CD4-positive, alpha-beta T cell treated with Interleukin-17A for 4 hours (primary cell): ENCODE measurements at places on chromosomes 2 and 18.

DNA sequence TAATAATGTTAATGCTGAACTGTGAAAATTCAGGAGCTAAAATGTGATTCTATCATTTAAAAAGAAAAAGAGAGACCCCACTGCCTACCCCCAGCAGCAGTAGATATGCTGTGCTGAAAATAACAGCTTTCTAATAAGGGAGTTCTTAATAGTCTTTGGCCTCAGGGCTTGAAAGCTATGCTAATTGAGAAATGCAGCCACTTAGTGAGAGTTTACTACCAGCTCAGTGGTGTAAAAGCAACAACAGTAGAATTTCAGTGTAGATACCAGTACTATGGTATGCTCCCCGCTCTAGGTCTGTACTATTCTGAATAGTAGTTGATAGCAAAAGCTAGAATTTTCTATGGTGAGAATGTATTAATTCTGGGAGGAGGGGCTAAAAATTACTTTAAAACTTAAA is 303.1 kb upstream of the VWC2L start:
- no peak for DNase-seq

- DNase-seq: no peak
These were observed 40.9 kb upstream of the C1D start for GRCh38 chr2:68103709-68104055.

DNA sequence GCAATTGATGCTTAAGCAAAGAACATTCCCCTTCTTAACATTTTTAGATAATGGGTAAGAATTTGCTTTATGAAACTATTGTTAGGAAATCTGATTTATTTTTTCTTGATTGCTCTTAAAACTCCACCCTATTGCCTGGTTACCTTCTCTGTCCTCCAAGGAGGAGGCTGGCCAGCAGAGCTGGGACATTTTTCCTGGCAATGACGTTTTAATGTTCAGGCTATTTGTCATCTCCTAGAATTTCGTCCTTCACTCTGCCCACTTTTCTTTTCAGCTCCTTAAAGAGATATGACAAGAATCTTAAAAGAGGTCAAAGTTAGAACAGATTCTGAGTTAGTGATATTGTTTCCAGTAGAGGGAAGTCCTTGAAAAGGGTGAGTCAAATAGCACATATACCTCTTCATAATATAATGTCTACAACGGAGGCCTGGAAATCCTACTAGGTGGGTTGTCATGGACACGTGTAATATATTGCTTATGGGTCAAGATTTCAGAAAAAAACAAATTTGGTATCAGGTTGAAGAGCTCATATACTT is 141.0 kb downstream of the CMPK2 start:
- DNase-seq: no peak

DNA sequence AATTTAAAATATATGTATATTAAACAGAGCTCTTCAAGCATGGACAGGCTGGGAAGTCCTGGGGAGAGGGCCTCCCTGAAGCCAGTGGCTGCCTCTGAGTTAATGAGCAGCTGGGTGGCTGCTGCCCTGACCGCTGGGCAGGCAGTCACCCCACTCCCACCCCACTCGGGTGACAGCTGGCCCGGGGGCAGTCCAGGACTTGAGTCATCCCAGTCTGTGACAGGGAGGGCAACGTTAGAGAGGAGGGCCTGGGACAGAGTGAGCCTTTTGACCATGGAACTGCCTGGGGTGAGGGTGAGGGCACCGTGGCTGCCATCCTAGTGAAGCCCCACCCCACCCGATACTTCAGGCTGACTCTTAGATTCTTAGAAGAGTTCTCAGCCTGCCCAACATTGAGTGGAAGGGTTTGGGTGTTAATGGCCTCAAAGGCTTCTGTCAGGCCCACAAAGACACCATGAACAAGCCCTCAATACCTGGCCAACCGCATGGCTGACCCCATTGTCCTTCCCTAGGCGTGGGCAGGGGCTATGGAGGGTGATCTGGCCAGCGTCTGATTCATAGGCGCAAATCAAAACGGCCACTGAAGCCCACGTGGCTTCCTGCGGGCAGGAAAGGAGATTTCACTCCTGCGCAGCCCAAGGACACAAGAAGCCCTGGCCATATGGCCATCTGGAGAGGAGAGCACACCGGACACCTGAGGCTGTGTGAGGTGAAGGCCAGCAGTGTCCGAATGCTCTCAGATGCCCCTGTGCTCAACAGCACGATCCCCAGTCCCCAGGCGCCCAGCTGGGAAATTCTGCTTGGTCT is 47.5 kb downstream of the MRPS5 start:
- DNase-seq: peak; percentile 26

- DNase-seq: no peak
These were observed 3.6 kb downstream of the IHH start for GRCh38 chr2:219056896-219057708.

DNA sequence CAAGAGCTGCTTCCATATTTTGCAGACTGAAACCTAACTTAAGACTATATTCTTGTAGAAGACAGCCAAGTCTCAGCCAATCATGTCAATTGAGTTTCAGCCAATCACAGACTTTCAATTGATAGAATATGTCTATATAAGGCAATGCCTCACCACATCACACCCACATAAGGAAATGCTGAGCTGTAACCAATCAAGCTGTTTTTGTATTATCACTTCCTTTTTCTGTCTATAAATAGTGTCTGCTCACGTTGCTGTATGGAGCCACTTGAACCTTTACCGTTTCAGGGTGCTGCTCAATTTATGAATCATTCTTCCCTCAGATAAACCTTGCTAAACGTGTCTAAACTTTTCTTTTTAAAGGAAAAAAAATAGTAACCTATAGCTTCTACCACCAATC is 1554.4 kb upstream of the LRRTM1 start:
- no peak for DNase-seq
